ENCODE measurements at places on chromosomes 11 and 22.

DNA sequence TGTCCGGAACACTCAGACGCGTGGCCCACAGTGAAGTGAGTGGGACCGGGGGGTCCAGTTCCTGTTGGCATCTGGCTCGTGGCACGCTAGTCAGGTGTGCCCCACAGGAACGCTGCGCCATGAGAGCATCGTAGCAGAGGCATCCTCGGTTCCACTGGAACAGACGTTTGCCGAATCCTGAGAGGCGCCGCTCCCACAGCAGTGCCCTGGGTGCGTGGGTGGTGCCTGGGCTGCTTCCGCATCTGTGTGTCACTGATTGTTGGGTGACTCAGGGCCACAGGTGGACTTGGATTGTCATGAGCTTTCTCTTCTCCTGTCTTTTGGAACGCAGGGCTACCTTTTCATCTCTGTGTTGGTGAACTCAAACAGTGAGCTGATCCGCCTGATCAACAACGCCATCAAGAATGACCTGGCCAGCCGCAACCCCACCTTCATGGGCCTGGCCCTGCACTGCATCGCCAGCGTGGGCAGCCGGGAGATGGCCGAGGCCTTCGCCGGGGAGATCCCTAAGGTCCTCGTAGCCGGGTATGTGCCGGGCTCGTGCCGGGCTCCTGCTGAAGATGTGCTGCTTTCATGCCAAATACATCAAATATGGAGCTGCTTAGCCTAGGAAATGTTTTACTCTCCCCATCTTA lies 46.2 kb downstream of the AP2A2 start:
- no peak for DNase-seq

DNA sequence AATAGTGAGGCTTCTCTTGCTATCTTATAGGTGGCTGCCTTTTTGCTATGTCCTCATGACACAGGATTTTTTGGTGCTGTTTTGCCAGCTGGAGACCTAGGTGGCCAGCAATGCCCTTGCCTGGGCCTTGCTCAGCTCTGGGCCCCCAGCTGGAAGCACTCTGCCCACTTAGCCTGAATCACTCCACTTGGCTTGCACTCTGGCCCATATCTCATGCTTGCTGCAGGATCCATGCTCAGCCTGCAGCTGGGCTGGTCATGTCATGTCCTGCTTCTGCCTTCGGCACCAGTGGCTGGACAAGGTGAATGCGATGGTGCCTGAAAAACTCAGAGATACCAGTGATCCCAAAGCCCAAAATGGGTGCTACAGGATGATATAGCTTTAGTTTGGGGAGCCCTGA lies 818.6 kb upstream of the FAT3 start:
- DNase-seq = no peak

- peak; percentile 52 for DNase-seq
Measured at GRCh38 chr11:122202951-122203456, 87.0 kb upstream of the BLID start.

DNA sequence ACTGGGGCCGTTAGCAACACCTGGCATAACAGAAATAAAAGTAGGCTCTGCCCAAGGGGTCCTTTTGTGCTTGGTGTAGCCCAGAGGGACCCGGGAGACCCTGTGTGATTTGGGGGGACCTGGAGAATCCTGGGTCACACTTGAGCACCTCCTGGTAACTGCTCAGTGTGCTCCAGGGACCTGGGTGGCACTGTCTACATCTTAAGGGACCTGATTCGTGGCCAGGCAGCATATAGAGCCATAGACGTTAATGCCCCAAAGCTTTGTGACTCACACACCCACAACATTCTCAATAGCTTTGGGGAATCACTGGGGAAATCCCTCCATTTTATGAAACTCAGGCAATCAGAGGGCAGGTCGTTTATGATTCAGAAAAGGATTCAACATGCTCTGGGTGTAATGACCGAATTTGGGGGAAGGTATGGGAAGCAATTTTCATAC lies 3.6 kb upstream of the IGF2 start:
- no peak for DNase-seq

- DNase-seq = no peak
Measured at GRCh38 chr11:125935056-125935455, 10.8 kb upstream of the VSIG10L2 start.

Measured in AG09319 (cell line).